CD4-positive, alpha-beta T cell treated with Interleukin-6 at 100 ng/mL for 8 hours (primary cell): ENCODE measurements at places on chromosomes 4 and X.

DNA sequence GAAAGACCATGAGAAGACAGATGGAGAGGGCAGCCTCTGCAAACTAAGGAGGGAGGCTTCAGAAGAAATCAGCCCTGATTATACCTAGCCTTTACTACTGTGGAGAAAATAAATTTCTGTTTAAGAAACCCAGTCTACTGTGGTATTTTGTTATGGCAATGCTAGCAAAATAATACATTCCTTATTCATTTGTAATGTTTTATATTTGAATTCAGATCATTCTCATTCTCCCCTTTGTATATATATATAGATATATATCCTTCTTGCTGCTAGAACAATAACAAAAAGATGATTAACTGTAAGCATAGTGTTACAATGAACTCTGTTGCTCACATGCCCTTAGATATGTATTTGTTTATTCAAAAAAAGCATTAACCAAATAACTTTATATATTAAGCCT is 22.5 kb downstream of the DMD start:
- no peak for DNase-seq

DNA sequence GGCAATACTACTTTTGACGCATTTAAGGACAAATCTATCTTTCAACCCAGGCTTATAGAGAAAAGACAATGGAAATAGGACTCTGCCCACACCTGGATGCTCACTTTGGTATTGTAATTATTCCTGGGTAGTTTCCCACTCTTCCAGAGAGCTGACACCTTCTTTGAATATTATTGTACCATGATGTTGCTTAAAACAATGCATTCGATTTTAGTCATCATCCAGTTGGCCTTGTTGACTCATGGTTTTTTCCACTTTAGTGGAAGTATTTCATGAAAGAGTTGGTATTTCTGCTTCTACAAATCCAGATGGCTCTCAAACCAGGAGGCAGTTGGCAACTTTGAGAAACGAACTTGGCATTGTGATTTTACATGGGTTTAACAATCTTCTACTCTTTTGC is 124.2 kb downstream of the ENOX2 start:
- DNase-seq, result no peak

DNA sequence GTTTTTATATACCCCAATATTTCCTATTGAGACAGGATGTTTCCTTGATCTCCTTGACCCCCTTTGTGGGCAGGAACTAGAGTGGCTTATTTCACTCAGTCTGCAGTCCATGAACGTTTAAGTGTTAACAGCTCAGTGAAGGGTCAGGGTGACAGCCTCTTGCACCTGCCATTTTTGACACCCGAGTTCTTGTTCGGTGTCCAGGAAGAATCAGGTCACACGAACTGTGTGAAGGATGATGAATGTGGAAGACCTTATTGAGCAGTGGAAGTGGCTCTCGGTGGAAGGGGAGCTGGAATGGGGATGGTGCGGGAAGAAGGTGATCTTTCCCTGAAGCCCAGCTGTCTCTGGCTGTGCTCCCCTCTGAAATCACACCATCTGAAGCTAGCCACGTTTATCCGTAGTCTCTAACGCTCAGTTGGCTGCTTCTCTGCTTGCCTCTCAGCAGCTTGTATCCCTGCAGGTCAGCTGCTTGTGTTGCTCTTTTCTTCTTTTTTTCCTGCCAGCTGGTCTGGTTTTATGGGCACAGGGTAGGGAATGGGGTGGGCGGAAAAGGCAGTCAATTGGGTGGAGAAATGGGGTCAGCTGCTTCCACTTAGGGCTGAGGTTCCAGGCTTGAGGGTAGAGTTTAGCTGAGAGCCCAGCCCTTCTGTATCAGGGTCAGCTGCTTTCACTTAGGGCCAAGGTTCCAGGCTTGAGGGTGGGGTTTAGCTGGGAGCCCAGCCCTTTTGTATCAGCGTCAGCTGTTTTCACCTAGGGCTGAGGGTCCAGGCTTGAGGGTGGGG is 29.0 kb upstream of the CCNG2 start:
- DNase-seq, result no peak

- no peak for DNase-seq
These were observed 32.9 kb upstream of the OTUD4 start for GRCh38 chr4:145213245-145213644.

GRCh38 chrX:123408821-123409737 is 225.0 kb downstream of the GRIA3 start:
- DNase-seq, result no peak

DNA sequence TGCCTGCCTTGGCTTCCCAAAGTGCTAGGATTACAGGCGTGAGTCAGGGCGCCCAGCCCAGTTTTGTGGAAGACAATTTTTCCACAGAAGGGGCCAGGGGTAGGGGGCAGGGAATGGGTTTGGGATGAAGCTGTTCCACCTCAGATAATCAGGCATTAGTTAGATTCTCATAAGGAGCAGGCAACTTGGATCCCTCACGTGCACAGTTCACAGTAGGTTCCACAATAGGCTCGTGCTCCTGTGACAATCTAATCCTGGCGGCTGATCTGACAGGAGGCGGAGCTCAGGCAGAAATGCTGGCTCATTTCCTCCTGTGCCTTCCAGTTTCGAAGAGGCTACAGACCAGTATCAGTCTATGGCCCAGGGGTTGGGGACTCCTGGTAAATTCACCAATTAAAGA is 491.6 kb upstream of the AADAT start:
- DNase-seq, result no peak

GRCh38 chrX:31099536-31100090 is 27.8 kb upstream of the FTHL17 start:
- DNase-seq, result no peak

DNA sequence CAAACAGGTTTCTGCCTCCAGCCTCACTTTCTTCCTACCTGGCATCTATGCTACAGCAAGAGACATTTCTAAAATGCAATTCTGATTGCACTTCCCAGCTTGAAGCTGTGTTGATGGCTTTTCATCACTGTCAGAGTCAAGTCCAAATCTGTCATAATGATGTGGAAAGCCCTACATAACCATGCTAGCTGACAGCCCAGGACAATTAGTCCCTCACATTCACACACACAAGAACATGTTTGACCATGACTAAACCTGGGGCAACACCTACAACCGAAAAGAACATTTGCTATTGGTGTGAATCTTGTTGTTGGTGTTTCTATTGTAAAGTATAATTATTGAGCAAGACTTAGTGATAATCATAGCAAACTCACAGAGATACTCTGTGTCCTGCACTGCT is 58.2 kb downstream of the PPM1K start:
- no peak for DNase-seq

DNA sequence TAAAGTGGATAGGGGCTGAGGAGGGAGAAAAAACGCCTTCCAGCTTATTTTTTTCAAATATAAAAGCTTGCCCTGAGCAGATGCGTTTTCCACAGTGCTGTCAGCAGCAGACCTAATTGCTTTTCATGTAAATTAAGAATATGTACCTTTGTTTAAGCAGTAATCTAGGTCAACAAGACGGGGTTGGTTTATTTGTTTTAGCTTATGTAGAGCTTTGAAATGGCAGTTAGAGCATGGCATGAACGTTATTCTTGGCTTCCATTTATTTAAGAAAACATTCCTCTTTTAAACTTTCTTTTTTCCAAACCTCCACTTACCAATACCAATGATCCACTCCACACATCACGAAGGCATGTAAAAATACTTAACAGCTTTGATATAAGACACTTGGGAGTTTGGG is 220.3 kb upstream of the TENM3 start:
- no peak for DNase-seq

GRCh38 chr4:26104056-26104685 is 190.2 kb downstream of the SMIM20 start:
- no peak for DNase-seq

DNA sequence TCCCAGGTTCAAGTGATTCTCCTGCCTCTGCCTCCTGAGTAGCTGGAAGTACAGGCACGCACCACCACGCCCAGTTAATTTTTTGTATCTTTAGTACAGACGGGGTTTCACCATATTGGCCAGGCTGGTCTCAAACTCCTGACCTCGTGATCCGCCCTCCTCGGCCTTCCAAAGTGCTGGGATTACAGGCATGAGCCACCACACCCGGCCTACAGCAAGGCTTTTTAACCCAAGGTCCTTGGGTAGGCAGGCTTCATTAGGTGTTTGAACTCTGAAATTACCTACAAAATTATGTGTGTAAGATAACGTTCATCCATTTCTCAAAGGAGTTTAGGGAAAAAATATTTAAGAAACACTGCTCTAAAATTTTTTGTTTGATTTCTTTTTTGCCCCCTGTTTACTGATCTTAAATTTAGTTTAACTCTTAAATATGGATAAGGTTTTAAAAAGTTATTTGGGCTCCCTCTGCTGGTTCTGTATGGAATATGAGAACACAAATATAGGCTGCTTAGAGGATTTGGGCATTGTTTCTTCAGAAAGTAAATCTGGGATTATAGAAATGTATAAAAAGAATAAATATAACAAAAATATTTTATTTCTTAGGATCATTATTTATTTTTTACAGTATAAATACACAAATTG is 92.8 kb downstream of the CBR4 start:
- no peak for DNase-seq

DNA sequence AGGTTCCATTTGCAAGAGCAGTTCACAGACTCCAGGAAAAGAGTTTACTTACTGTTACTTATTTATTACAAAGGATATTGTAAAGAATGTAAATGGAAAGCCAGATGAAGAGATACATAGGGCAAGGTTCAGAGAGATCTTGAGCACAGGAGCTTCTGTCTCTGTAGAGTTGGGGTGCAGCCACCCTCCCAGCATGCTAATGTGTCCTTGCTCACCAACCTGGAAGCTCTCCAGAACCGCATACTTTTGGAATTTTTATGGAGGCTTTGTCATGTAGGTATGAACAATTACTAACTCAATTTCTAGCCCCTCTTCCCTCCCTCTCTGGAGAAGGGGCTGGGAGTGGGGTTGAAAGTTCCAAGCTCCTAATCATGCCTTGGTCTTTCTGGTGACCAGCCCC is 857.2 kb downstream of the RPA4 start:
- DNase-seq, result no peak

DNA sequence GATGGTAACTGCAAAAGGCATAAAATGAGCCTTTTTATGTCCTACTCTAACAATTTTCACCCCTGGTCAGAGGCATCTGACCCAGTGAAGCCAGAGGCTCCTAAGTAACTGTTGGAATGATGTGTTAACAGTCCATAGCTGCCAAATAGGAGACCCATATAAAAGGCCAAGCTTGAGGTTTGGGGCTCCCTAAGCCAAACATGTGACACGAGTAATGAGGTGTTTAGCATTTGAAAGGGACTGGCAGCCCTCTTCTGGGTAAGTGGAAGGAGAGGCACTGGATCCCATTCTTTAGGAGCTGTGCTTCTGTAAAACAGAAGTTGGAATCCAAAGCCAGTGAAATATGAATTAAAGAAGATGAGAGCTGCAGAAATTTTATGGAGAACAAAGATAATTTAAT is 100.6 kb upstream of the PNPLA4 start:
- no peak for DNase-seq

GRCh38 chr4:74441744-74442143 is 3.2 kb upstream of the AREG start:
- DNase-seq, result no peak

DNA sequence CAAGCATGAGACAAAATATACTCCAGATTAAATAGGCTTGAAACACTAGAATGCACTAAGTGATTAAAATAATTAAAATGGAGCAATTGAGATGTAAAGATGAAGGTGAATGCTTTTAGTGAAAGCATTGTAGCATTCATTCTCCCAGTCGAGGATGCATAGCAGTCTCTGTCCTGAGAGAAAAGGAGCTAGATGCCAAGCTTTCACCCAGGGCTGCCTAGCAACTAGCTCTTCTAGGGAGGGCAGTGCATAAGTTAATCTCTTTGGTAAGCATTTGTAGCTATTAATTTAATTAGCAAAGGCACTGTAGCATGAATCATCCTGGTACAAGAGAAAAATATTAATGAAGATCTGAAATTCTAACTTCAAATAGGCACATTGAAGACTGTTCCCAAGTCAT is 1014.8 kb downstream of the C4orf33 start:
- DNase-seq, result no peak
